Common myeloid progenitor, CD34-positive (primary cell): ENCODE measurements at places on chromosomes 1 and 21.

DNA sequence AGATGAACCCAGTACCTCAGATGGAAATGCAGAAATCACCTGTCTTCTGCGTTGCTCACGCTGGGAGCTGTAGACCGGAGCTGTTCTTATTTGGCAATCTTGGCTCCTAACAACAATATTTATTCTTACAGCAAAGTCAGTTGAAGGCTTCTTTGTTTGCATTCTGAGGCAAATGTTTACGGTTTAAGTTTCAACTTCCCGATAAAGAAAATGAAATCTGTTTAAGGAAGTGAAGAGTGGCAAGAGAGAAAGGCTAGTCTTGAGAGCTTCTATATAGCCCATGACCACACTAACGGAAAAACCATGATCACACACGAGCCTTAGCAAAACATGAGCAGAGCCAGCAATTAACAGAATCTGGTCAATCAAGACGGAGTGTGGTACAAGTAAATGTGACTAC is 122.6 kb upstream of the ZNHIT6 start:
- DNase-seq = no peak

DNA sequence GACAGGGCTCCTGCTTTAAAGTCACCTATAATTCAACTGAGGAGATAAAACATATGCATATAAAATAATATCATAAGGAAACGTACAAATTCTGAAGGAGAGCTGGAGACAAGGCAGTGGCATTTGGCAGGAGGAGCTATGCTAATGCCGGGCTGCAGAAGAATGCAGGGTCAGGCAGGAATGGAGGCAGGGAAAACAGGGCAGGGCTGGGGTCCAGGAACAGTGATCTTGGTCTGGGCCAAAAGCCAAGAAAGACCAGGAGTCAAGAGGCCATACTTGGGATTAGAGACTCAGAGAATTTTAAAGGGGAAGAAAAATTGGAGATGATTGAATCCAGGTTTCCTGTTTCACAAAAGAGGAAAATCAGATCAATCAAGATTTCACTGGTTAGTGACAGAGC is 20.0 kb upstream of the BRDT start:
- DNase-seq = no peak

DNA sequence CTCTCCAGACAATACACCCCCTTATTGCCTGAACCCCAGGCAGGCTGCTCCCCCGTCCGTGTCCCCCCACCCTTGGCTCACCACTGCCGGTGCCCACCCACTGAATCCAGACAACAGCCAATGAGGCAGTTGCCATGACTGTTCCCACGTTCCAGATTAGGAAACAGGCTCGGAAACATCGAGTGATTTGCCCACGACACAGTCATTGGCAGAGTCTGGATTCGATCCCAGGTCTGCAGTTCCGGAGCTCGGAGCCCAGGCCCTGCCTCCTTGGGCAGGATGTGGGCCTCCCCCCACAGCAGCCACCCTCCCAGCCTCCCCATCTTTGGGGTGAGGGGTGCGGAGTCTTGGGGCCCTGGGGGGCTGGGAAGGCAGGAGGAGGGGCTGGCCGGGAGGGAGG is 20.3 kb upstream of the CLSTN1 start:
- no peak for DNase-seq

- DNase-seq = no peak
Observed at GRCh38 chr1:112636056-112636455, 16.4 kb downstream of the CAPZA1 start.
